ENCODE measurements at places on chromosomes 16 and 17. TPM values are rescaled to one million over a fixed set of nuclear protein-coding genes. Genes with fewer than 3 reads are reported as not detected.

Gene TNFRSF12A
- total RNA-seq = 7.7 TPM

Gene GRB7
- 2.0 TPM for total RNA-seq

Gene ZNF469
- 0.50 TPM for total RNA-seq

Gene FOXF1
- total RNA-seq = not detected

Gene ODAD4
- total RNA-seq = 0.81 TPM

Gene CD300LD
- not detected for total RNA-seq

Gene LUC7L3
- total RNA-seq = 112 TPM

Gene SLC47A1
- total RNA-seq = 0.25 TPM

Gene WNT9B
- not detected for total RNA-seq

Gene OR3A3
- total RNA-seq = not detected

Gene STAT5A
- total RNA-seq = 203 TPM

Gene RAP1GAP2
- 0.64 TPM for total RNA-seq

Gene DNAH2
- not detected for total RNA-seq

Gene CPHXL2
- not detected for total RNA-seq

Gene TNFRSF13B
- not detected for total RNA-seq

Gene COPRS
- 41.3 TPM for total RNA-seq

Gene GPR142
- not detected for total RNA-seq

Gene TK2
- 3.8 TPM for total RNA-seq

Gene KLHL10
- total RNA-seq = 0.21 TPM

Gene SULT1A1
- 12.1 TPM for total RNA-seq

Gene SPN
- 103 TPM for total RNA-seq

Gene ITGAE
- total RNA-seq = 41.1 TPM

Gene DOC2A
- total RNA-seq = 1.3 TPM

Gene CCP110
- total RNA-seq = 25.5 TPM

Gene RASD1
- total RNA-seq = 0.21 TPM

Gene CNTNAP1
- total RNA-seq = 1.4 TPM

Gene KRTAP3-2
- not detected for total RNA-seq

Gene DGKE
- total RNA-seq = 22.4 TPM

Gene CRYBA1
- total RNA-seq = not detected

Gene CDH1
- 4.5 TPM for total RNA-seq

Gene GJD3
- not detected for total RNA-seq

Gene B4GALNT2
- total RNA-seq = 0.02 TPM

Gene CDC6
- 171 TPM for total RNA-seq

Gene AATK
- total RNA-seq = 0.35 TPM

Gene ADAM11
- total RNA-seq = 0.55 TPM

Gene ORAI3
- total RNA-seq = 6.9 TPM

Gene OSGIN1
- total RNA-seq = 1.0 TPM

Gene SRL
- not detected for total RNA-seq

Gene TNS4
- 10.8 TPM for total RNA-seq

Gene NLRC3
- total RNA-seq = 14.9 TPM

Gene HSD11B2
- total RNA-seq = 2.0 TPM

Gene LGALS3BP
- 71.2 TPM for total RNA-seq

Gene OR2C1
- not detected for total RNA-seq

Gene CCL5
- total RNA-seq = 33.1 TPM

Gene OSBPL7
- 12.8 TPM for total RNA-seq

Gene NDUFAB1
- total RNA-seq = 81.5 TPM

Gene LYZL6
- not detected for total RNA-seq

Gene EXOC3L1
- total RNA-seq = not detected

Gene TBC1D3D
- 6.6 TPM for total RNA-seq

Gene CDIPT
- 50.0 TPM for total RNA-seq

Gene ST6GALNAC1
- 0.89 TPM for total RNA-seq

Gene MAF
- 71.4 TPM for total RNA-seq

Gene ADAMTS18
- not detected for total RNA-seq

Gene CSF3
- not detected for total RNA-seq

Gene TEX14
- 0.14 TPM for total RNA-seq

Gene ZG16B
- 0.65 TPM for total RNA-seq

Data from activated CD4-positive, alpha-beta T cell treated with anti-CD3 and anti-CD28 coated beads for 36 hours (primary cell).